ENCODE measurements at places on chromosomes 12 and 14.
A peak's percentile ranks its signal among the peaks of the same experiment; 100 is the strongest.

GRCh38 chr12:64450711-64451486, 1.0 kb upstream of the TBK1 start:
- DNase-seq, result no peak

GRCh38 chr14:76152333-76152681, 585 bp downstream of the GPATCH2L start:
- peak; percentile 55 for DNase-seq

DNA sequence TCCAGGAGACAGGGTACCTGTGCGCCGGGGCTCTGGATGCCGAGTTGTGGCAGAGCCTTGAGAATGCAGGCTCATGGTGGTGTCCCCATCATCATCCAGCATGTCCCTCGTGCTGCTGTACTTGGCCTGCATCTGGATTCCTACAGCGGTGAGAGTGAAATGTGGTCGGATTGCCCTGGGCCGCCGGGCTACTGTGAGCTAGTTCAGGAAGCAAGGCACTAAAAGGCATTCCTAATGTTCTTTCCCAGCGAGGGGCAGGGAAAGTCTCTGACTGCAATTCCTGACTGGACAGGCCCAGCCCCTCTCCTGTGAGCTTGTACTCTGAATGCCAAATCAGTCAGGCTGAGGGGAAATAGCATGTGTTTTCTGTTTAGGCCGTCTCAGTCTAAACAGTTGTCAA, at the start of gene CLEC1A:
Gene CLEC1A (minus strand): TSS at position 195 of the 400 bp plus-strand sequence. CDS start 63 bp downstream, at position 132.
- no peak for DNase-seq

DNA sequence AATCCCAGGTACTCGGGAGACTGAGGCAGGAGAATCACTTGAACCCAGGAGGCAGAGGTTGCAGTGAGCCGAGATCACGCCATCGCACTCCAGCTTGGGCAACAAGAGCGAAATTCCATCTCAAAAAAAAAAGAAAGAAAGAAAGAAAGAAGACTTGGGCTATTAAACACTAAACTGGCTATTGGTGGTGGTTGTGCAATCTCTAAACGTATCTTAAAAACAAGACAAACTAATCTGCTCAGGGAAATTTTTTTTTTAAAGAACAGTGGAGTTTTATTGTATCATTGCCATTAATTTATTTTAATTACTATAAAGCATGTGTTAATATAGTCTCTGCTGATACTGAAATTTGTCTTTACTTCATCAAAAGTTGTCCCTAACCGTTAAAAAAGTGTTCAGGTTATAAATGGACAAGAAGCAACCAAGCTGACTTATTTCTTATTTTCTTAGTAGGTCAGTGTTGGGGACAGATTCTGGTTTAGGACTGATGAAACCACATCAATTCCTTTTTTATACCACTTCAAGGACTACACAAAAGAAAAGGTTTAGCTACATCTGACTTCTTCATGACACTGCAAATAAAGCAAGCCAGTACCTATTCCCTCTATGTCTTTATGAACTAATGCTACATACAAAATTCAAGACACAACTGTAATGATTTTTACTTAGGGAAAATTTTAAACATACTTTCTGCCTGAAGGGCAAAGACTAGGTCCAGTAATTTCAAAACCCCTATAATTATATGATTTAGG, 68.7 kb upstream of the KRAS start:
- no peak for DNase-seq

DNA sequence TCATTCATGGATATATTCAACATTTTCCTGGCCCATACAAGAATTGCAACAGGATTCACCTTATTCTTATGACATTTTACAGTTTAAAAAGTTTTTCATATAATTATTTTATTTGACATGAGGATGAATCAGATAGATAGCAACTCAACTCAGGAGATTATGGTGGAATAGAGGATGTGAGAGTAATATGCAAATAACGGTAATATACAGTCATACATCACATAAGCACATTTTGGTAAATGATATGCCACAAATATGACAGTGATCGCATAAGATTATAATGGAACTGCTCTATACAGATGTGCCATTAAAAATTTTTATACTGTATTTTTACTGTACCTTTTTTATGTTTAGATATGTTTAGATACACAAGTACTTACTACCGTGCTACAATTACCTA, 24.1 kb upstream of the CRADD start:
- no peak for DNase-seq

- DNase-seq, result no peak
Measured at GRCh38 chr12:113092607-113093408, 36.3 kb downstream of the DTX1 start.

GRCh38 chr14:68897559-68898155, 81.4 kb downstream of the ACTN1 start:
- no peak for DNase-seq

DNA sequence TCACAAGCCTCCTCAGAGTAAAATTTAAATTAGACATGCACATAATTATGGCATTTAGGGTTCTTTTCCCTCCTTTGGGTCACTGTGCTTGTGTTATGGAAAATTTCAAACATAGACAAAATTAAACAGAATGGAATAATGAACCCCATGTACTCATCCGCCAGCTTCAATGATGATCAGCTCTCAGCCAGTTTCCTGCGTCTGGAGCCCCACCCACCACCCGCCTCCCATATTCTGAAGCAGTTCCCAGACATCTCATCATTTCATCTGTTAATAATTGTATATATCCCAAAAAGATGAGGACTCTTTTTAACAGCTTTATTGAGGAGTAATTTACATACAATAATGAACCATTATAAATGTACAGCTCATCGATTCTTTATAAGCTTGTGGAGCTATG, 128.2 kb downstream of the EML1 start:
- no peak for DNase-seq

GRCh38 chr12:3752741-3753486, at the start of gene CRACR2A:
CRACR2A (minus strand) TSS chr12:3753109; CDS start chr12:3696999, 56,110 bp downstream.
- peak; percentile 70 for DNase-seq

DNA sequence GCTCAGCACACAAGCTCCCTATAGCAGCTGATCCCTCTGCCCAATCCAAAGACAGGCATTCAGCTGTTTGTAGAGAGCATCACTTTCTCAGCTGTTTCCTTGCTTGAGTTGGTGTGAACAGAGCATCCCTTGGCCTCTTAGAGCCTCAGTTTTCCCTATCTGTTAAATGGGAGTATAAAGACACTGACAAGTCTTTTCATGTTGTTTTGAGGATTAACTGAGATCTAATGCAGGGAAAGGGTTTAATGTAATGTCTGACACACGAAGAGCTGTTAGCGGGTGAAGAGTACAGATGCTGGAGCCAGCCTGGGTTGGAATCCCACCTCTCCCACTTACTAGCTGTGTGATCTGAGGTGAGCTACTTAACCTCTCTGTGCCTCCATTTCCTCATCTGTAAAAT, 149.5 kb downstream of the PHETA1 start:
- DNase-seq, result no peak

GRCh38 chr14:102996941-102997340, 60.4 kb downstream of the CDC42BPB start:
- no peak for DNase-seq

DNA sequence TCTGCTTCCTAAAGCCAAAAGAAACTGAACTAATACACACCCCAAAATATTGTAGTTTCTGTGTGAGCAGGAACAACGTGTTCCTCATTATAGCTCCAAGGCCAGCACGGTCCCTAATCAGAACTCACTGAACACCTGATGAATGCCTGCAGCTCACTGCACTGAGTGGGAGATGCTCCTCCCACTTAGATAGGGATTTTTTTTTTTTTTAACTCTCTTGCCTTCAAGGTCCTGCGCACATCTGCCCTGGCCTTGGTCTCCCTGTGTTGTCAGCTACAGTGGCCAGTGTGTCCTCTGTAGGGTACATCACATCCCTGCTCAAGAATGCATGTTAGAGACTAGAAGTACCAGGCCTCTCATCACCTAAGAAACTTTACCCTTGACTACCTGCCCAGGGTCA, 44.3 kb upstream of the TMPO start:
- no peak for DNase-seq

DNA sequence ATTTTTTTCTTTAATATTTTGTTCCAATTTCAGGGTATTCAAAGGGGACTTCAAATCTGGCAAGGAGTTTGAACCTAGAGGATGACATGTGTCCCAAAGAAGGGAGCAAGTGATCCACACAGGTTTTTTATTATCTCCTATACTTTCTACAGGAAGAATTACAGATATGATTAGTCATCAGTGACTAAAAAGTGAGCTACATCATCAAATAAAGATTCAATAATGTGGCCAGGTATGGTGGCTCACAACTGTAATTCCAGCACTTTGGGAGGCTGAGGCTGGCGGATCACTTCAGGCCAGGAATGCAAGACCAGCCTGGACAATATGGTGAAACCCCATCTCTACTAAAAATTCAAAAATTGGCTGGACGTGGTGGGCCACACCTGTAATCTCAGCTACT, 24.2 kb downstream of the GLT8D2 start:
- DNase-seq, result no peak

DNA sequence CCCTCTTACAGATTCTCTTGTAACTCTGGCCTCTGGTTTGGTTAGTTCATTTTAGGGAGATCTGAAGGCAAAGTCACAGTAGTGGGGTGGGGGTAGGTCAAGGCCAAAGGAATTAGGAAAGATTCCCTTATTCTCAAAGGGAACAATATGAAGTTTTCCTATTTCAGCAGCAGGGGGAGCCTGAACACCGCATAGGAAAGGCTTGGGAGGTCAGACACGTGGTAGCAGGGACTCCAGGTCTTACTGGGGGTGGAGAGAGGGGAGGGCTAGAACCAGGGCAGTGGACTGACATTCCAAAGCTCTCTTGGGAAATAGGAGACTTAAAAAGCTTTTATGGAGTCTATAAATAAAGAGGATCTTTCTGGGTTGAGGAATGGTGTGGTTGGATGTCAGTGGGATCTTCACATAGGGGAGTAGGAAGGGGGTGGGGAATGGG, 1.3 kb downstream of the ZC3H10 start:
- DNase-seq, result no peak

GRCh38 chr12:51234530-51234929, 4.1 kb upstream of the DAZAP2 start:
- DNase-seq, result no peak
